ENCODE measurements at places on chromosomes 11 and 22.

GRCh38 chr11:35155677-35156076 is 16.7 kb downstream of the CD44 start:
- DNase-seq = no peak

DNA sequence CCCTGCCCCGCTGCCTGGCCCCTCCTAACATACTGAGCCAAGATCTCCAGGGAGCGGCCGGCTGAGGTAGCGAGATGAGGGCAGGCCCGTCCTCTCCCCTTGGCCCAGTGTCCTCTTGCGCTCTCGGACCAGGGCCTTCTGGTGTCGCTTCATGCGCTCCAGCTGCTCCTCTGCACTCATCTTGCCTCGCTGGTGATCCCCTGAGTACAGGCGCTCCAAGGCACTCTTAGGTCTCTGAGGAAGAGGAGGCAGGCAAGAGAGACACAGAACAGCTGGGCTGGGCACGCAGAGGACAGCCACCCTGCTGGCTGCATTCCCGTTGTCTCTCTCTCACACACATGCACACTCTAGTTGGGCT is 50.6 kb downstream of the C11orf58 start:
- no peak for DNase-seq

GRCh38 chr11:33536178-33536577 is 164.4 kb downstream of the C11orf91 start:
- no peak for DNase-seq

DNA sequence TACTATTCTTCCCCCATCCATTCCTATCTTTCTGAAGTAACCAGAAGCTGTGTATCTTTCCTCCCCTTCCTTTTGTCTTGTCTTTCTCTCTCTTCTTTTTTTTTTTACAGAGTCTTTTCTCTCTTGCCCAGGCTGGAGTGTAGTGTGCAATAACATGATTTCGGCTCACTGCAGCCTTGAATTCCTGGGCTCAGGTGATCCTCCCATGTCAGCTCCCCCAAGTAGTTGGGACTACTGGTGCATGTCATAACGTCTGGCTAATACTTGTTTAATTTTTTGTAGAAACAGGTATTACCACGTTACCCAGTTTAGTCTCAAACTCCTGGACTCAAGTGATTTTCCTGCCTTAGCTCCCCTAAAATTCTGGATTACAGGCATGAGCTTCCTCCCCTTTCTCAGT is 86.5 kb downstream of the IGLL5 start:
- DNase-seq = no peak

GRCh38 chr11:58992489-58992888 is 53.2 kb downstream of the GLYATL1 start:
- DNase-seq = no peak

DNA sequence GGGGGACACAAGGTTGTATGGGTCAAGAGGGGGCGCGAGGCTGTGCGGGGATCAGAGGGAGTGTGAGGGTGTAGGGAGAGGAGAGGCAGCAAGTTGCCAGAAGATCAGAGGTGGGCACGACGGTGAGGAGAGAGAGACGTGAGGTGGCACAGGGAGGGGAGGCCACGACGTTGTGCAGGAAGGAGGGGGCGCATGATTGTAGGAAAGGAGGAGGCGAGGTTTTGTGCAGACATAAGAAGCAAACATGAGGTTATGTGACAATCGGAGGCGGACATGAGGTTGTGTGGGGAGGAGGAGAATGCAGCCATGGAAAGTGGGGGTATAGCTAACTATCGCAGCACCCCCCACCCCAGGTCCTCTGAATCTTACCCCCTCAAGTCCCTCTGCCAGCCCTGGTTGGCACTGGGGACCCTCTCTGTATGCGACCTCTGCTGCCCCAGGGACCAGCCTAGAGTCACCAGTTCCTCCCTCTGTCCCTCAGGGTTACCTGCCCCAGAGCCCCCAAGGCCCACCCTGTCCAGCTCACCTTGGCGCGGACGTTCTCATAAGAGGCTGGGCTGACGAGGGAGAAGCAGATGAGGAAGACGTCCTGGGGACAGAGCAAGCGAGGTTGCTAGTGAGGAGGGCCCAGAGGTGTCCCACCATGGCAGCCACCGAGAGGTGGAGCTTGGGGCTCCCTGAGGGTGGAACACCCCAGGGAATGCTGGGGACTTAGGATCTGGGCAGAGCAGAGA is 12.5 kb downstream of the RAC2 start:
- DNase-seq = no peak

- DNase-seq = no peak
Observed at GRCh38 chr22:44963832-44964721, 45.7 kb downstream of the PHF21B start.

GRCh38 chr11:77035580-77035979 is 1.4 kb downstream of the B3GNT6 start:
- no peak for DNase-seq
